ENCODE measurements at places on chromosomes 16 and 17.

GRCh38 chr16:17295948-17296347, 174.8 kb downstream of the XYLT1 start:
- no peak for DNase-seq

- DNase-seq, result no peak
These were observed 13.5 kb downstream of the SPECC1 start for GRCh38 chr17:20022701-20023100.

DNA sequence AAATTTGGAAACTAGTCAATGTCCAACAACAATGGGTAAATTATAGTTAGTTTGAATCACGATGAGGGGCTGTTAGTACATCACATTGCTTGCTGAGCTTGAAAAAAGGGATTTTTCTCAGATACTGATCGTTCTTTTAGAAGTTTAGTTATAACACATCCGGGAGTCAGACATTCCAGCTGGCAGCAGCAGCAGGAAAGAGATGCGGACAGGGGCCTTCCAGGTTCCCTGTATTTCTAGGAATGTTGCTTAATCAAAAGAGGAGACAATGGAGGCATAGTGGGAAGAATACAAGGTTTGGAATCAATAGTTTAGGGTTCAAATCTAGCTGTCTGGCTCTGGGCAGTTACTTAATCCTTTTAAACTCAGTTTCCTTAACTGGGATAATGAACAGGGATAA, 27.8 kb downstream of the CDK5R1 start:
- no peak for DNase-seq

DNA sequence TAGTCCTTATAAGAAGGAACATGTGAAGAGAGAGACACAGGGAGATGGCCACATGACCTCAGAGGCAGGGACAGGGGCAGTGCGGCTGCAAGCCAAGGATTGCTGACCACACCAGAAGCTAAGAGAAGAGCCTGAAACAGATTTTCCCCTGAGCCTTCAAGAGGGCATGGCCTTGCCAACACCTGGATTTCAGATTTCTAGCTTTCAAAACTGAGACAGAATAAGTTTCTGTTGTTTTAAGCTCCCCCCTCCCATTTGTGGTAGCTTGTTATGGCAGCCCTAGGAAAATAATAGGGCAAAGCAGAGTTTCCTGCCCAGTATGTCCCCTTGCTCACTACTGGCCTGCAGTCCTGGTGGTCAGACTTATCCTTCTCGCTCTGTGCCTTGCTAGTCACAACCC, 204.5 kb downstream of the CCDC182 start:
- no peak for DNase-seq

- no peak for DNase-seq
These were observed 55.4 kb downstream of the NUP93 start for GRCh38 chr16:56785317-56785716.

GRCh38 chr17:55446581-55447205, 25.1 kb upstream of the MMD start:
- DNase-seq, result no peak

All from SJSA1 (cell line).